ENCODE measurements at places on chromosomes 16 and 17.

GRCh38 chr16:11138769-11139325 lies 117.2 kb downstream of the SOCS1 start:
- H3K27ac ChIP-seq, result no peak overlapping the region
- no peak overlapping the region for H3K4me3 ChIP-seq
- H3K27me3 ChIP-seq, result peaks cover 16% of the 10 kb centered on the region
- H3K4me1 ChIP-seq, result peaks cover 65% of the 10 kb centered on the region
- no peaks in the 10 kb centered on the region for H3K36me3 ChIP-seq

DNA sequence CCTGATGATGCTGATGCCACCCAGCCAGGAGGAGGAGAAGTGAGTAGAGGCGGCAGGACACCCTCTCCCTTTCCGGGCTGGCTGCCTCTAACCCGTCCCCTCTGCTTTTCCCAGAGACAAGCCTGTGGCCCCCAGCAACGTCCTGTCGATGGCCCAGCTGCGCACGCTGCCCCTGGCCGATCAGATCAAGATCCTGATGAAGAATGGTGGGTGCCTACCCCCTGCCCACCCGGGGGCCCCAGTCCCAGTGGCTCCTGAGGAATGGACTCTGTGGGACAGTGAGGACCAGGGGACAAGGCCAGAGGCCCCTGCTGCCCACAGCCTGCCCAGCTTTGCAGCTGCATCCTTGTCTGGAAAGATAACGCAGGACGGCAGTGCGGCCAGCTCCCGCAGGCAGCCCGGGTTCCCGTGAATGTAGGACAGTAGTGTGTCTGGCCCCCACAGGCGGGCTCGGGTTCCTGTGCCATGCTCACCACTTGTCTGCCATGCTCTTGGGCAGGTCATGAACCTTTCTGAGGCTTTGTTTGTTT lies 19.9 kb downstream of the POLR3E start:
- H3K27ac ChIP-seq, result peak overlapping the region; percentile 78
- H3K4me1 ChIP-seq, result peaks cover 6% of the 10 kb centered on the region

DNA sequence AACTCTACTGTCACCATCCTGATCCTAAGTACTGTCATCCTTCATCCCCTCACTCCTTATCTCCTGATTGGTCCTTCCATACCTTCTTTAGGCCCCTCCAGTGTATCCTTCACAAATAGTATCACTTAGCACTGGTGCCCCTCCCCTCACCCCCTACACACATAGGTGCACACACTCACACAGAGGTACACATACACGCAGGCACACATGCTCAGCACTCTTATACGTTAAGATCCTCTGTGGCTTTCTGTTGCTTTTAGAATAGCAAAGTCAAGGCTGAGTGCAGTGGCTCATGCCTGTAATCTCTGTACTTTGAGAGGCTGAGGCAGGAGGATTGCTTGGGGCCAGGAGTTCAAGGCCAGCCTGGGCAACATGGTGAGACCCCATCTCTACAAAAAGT lies 32.1 kb downstream of the CDRT15 start:
- H3K4me1 ChIP-seq, result peaks cover 19% of the 10 kb centered on the region
- DNase-seq, result no peak
- H3K4me3 ChIP-seq, result no peak overlapping the region
- H3K27me3 ChIP-seq, result no peaks in the 10 kb centered on the region
- H3K27ac ChIP-seq, result no peak overlapping the region

DNA sequence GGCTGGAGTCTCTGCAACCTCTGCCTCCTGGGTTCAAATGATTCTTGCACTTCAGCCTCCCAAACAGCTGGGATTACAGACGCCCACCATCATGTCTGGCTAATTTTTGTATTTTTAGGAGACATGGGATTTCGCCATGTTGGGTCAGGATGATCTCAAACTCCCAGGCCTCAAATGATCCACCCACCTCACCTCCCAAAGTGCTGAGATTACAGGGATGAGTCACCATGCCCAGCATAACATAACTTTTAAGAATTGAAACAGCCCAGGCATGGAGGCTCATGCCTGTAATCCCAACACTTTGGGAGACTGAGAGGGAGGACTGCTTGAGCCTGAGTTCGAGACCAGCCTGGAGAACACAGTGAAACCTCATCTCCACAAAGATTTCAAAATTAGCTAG lies 2.5 kb downstream of the RSL1D1 start:
- no peaks in the 10 kb centered on the region for H3K27me3 ChIP-seq
- H3K36me3 ChIP-seq, result peaks cover 57% of the 10 kb centered on the region
- peak overlapping the region; percentile 39 for H3K27ac ChIP-seq
- peaks cover 40% of the 10 kb centered on the region for H3K4me1 ChIP-seq
- DNase-seq, result no peak
- H3K4me3 ChIP-seq, result peak overlapping the region; percentile 73

GRCh38 chr17:40952661-40953060 lies 14.1 kb downstream of the KRT39 start:
- H3K4me3 ChIP-seq, result no peak overlapping the region
- peaks cover 73% of the 10 kb centered on the region for H3K4me1 ChIP-seq
- peaks cover 3% of the 10 kb centered on the region for H3K27me3 ChIP-seq
- H3K36me3 ChIP-seq, result no peaks in the 10 kb centered on the region

DNA sequence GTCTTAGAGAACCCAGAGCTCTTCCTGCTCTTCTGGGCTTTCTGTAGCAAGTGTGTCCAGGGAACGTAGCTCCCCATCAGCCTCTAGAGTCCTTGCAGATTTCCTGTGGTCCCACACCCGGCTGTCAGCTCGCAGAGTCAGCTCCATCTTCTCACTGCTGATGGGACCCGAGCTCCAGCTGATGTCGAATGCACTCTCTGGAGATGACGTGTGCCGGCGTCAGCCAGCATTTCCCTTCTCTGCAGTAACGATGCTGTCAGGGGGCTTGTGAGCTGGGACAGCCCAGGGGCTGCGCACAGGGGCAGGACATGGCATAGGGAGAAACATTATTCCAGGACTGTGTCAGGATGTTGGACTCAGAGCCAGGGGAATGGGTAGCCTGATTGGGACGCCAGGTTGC lies 87.8 kb downstream of the SNX29 start:
- H3K36me3 ChIP-seq, result peaks cover 7% of the 10 kb centered on the region
- H3K27me3 ChIP-seq, result no peaks in the 10 kb centered on the region
- no peak overlapping the region for H3K27ac ChIP-seq
- no peak for DNase-seq
- peaks cover 9% of the 10 kb centered on the region for H3K4me1 ChIP-seq

DNA sequence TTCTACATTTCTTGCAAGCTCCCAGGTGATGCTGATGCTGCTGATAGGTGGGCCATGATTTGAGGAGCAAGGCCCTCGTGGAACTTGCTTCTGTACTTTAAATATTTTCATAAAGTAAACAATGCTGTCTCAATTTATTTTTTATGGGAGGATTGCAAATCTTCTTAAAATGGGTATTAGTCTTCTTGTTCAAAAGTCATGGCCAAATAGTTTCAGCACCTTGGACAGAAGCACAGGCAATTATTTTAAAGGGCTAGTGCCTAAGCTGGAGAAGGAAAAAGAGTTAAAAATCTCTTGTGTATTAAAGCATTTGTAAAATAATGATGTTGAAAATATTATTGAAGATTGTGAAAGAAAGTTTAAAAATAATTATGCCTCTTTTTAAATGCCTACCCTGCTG lies 50.5 kb downstream of the GPR139 start:
- peak; percentile 46 for DNase-seq
- H3K27ac ChIP-seq, result no peak overlapping the region
- no peak overlapping the region for H3K4me3 ChIP-seq
- no peaks in the 10 kb centered on the region for H3K36me3 ChIP-seq
- no peaks in the 10 kb centered on the region for H3K4me1 ChIP-seq
- H3K27me3 ChIP-seq, result peaks cover 16% of the 10 kb centered on the region

DNA sequence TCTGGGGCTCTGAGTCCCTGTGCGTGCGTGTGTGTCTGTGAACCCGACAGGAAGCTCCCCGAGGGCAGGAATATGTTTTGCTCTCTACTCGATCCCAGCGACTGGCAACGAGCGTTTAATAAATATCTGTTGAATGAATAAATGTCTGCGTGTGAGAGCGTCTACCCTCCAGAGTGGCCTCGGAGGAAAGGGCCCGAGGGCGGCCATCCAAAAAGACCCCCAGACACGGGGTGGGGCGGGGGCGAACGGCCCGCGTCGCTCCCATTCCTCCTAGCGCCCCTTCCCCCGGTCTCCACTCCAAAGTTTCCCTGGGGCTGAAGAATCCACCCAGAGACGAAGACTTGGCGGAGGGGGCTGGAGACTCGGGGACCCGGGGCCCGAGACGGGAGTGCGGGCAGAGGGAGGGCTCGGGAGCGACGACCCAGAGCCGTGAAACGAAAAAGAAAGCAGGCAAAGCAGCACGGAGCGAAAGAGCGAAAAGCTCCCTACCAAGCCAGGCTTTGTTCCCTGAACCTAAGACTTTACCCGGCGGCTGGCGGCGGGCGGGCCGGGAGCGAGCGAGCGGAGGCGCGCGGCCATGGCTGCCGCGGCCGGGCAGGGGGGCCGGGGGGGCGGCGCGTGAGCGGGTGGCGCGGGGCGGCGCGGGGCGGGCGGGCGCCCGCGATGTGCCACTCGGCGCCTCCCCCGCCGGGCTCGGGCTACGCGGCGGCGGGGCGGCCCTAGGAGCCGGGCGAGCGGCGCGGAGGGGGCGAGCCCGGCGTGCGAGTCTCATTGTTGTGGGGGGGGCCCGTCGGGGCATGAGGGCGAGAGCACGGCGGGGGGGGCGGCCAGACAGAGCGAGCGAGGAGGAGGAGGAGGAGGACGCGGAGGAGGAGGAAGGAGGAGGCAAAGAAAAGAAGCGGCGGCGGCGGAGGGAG lies at the start of gene MLLT6:
Gene MLLT6 (plus strand): TSS at position 668 of the 917 bp plus-strand sequence. CDS start 360 bp downstream, outside the sequence.
- peaks cover 15% of the 10 kb centered on the region for H3K36me3 ChIP-seq
- peaks cover 71% of the 10 kb centered on the region for H3K4me1 ChIP-seq
- peak within 1 kb of the TSS; percentile 87 for H3K27ac ChIP-seq
- DNase-seq, result peak; percentile 77
- peaks cover 47% of the 10 kb centered on the region for H3K27me3 ChIP-seq

DNA sequence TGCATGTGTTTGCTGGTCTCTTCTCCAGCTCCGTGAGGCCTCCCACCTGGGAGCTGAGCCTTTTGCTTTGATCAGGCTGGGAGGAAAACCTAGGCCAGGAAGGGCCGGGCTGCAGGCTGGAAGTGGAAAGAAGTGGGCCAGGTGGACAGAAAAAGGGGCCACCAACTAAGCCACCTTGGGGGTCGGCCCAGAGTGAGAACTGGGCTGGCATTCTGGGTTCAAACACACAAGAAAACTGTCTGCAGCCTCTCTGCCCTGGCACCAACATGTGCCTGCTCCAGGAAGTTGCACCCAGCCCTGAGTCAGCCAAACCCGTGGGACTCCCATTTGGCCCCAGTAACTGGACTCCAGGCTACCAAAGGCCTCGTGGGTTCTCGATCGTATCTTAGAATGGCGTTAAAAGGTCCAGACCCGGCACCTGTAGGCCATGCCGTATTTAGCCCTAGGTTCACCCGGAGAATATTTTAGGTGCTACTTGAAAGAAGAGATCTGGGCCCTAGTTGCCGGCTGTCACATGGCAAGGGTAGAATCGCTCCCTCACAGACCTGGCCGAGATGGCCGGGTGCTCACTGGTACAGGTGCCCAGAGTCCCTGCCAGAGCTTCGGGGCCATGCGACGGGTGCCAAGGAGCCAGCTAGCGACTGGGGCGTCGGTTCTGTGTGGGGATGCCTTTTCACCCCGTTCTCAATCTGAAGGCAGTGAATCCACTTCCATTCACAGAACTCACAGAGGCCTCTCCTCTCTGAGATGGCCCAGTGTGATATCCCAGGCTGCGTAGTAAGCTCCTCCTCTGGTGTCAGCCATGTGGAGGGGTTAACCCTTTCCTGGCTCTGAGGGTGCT lies 236.6 kb downstream of the MRTFB start:
- H3K36me3 ChIP-seq, result no peaks in the 10 kb centered on the region
- H3K27ac ChIP-seq, result no peak overlapping the region
- peaks cover 59% of the 10 kb centered on the region for H3K4me1 ChIP-seq
